Hippocampal formation (tissue), 2 donors: ENCODE measurements at places on chromosomes 11 and 22.

- no peak for DNase-seq
Observed at GRCh38 chr11:31366795-31367194, 2.7 kb downstream of the DCDC1 start.

DNA sequence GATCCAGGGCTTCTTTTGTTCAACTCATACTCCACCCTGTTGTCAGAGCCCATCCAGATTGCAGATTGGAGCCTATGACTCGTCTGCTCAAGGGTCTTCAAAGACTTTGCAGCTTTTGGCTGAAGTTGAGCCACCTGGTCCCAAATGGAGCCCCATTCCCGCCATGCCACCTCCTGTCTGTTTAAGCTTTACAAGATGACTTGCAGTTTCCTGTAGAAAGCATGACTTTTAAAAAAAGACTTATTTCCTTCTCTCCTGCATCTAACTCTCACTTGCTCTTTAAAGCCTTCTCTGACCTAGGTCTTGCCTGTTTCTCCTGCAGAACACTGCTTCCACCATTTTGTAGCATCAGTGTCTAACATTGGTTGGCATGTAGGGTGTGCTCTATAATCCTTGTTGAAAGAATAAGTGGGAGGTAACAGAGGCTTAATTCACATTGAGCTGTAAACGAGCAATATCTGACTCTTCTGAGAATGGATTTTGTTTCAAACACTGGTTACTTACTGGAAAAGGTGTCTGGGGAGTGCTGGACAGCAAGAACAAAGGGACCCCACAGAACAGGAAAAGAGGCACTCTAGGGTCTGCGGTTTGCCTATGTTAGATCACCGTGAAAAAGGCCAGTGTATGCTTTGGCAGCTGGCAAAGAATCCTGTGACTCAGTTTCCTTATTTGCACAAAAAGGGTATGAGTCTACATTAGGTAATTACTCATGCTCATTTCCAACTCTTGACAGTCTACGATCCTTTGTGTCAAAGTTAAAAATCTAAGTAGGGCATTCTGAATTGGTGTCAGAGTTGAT is 30.3 kb downstream of the NF2 start:
- DNase-seq, result no peak

DNA sequence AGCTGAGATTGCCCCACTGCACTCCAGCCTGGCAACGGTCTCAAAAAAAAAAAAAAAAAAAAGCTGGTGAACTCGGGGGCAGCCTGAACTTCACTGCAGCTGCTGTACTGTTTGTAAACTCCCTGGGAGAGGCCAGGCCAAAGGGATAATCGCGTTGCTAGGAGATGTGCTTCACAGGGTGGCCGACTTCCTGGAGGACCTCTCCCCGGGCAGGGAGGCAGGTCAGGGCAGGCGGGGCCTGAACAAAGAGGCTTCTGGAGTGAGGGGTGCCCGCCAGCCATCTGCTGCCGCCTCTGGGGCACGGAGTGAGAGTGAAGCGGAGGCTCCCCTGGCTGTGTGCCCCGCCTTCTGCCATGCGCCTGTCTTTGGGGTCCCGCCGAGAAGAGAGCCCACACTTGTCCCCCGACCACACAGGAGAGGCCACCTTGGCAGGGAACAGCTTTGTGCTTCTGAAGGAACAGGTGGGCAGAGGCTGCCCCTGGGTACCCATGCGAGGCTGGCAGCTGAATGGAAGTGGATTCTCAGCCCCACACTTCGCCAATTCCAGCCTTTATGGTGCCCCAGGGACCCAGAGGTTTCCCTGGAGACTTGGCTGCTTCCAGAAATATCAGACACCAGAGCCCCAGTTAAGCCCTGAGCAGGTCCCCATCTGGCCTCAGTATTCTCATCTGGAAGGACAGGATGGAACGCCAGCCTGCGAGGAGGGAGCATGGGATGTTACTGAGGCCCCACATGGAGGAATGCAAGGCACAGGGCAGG is 29.6 kb downstream of the TMEM184B start:
- DNase-seq, result peak; percentile 58

DNA sequence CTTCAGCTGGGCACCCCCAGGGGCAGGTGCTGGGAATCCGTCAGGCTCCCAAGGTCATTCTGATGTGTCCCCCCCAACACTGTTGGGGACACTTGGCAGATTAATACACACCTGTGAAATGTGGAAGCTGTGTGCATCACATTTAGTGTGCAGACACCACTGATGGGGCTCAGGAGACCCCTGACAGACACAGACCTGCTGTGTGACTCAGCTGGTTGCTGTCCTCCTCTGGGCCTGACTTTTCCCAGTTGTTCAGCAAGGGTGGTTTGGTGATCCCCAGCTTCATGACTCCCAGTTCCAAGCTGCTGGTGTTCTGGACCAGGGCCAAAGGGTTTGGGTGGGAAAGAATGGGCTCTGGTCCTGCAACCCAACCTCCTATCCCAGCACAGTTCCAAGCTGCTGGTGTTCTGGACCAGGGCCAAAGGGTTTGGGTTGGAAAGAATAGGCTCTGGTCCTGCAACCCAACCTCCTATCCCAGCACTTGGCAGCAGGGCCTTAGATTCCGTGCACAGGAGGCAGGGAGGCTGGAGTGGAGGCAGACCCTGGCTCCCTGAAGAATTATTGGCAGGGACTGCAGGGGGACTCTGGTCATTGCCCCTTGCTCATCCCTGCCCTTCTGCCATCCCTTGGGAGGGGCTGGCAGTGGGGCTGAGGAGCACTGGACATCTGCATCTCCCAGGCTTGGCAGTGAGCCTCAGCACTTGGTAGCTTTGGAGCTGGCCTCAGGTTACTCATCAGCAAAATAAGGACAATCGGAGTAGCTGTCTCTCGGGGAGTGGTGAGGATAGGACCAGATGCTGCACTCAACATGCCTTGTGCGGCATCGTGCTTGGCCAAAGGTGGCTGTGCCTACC is 8.4 kb upstream of the OMP start:
- DNase-seq, result no peak

GRCh38 chr11:20417771-20418170 is 30.3 kb downstream of the PRMT3 start:
- DNase-seq, result no peak

DNA sequence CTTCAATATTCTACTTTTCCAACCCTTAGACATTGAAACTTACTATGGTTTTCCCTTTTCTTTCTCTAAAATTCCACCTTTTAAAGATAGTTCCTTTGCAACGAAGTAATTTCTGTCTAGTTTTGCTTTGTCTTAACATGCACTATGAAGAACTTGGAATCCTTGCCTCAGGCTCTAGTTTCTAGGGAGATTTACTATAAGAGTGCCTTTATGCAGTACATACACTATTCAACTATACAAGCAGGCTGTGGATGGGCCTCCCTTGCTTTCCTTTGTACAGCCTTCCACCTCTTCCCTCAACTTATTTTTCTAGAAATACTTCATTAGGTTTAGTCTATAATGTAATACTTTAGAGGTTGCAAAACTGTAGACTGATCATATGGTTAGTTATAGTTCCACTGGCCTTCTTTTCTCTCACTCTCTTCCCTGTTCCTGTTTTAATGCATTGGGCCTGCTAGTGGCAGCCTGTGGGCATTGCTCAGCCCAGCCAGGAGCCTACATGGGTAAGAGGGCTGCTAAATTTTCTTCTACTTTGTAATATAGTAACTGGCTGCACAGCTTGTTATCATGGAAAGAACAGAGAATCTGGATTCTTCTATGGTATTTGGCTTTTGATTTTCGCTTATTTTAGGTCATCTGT is 100.2 kb downstream of the C11orf87 start:
- DNase-seq, result no peak

GRCh38 chr11:95705485-95706124 is 84.0 kb downstream of the FAM76B start:
- DNase-seq, result peak; percentile 90

DNA sequence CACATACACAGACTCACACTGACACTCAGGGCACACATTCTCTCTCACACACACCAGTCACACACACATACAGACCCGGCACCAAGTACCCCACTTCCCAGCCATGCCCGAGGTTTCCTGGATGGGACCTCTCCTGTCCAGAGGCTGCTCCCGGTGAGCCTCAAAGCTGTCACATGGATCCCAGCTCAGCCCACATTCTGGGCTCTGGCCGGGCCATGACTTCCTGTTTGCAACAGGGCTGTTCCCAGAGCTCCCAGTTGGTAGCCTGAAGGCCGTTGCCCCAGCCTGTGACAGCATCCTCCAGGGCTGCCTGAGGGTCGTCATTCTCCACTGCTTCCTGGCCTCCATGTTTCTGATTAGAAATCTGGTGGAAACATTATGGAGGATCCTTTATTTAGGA is 14.6 kb upstream of the CYP2D6 start:
- DNase-seq, result no peak

GRCh38 chr11:12642806-12643428 is 31.3 kb upstream of the TEAD1 start:
- DNase-seq, result no peak

GRCh38 chr11:108818971-108819370 is 154.1 kb downstream of the DDX10 start:
- no peak for DNase-seq
